CD4-positive, CD25-positive, alpha-beta regulatory T cell (primary cell): ENCODE measurements at places on chromosomes 4 and X.

GRCh38 chr4:140343303-140343702, 30.1 kb upstream of the SCOC start:
- no peak for DNase-seq

DNA sequence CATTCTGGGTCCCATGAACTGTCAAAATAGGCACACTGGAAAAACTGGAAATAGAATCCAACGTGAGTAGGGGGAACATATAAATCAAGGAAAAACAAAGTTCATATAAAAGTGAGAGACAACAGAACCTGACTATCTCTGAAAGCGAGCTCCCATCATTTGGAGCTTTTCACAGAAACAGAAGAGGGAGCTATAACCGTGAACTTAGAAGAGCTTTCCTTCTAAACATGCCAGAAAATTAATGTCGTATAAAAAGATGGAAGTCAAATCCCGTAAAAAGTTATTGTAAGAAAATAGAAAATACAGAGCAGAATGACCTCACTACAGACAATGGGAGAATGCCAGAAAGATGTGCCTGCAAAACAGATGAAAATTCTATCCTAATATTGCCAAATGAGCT, 23.9 kb upstream of the HSD17B10 start:
- no peak for DNase-seq

- no peak for DNase-seq
Measured at GRCh38 chrX:107985033-107985432, 2.9 kb upstream of the TEX13B start.

GRCh38 chrX:111114806-111115205, 18.8 kb downstream of the PAK3 start:
- DNase-seq: no peak

- no peak for DNase-seq
Measured at GRCh38 chrX:1185561-1185960, 26.9 kb downstream of the CRLF2 start.

DNA sequence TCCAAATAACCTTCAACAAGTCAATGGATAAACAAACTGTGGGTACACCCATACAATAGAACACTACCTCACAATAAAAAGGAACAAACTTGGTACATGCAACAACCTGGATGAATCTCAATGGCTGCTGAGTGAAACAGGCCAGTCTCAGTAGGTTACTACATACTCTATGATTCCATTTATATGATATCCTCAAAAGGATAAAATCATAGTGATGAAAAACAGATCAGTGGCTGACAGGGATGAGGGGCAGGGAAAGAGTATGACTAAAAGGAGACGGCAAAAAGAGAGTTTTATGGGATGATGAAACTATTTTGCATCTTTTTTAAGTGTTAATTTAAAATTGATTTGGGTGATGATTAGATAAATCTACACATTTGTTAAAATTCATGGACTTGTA, 15.9 kb downstream of the KLHL8 start:
- no peak for DNase-seq

DNA sequence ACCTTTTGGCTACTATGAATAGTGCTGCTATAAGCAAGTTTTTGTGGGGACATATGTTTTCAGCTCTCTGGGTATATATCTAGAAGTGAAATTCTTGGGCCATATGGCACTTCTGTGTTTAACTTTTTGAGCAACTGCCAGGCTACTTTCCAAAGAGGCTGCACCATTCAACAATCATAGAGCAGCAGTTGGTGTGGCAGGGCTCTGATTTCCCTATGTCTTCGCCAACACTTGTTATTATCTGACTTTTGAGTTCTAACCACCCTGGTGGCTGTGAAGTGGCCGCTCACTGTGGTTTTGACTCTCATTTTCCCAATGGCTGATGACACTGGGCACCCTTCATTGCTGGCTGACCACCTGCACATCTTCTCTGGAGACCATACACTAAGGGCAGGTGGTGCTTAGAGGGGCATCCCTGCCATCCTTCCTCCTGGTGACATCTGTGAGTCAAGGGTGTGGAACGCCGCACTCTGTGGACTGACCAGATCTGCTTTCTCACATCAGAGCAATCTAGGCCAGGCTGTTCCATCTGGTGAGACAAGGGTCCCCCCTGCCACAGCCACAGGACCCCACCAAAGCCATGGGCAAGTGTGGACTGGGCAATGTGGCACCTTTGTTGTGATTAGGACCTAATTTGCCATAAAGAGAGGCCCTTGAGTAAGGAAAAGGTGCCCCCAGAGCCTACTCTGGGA, 49.6 kb downstream of the ZFYVE28 start:
- no peak for DNase-seq

- no peak for DNase-seq
Measured at GRCh38 chrX:154660541-154660940, 7.2 kb upstream of the CTAG2 start.
